Stimulated activated CD8-positive, alpha-beta memory T cell treated with anti-CD3 and anti-CD28 coated beads, Interleukin-4, amount 100 ng/mL, for 1 hour (primary cell): ENCODE measurements at places on chromosomes 3 and 15.

- no peak for DNase-seq
Observed at GRCh38 chr3:10741891-10742671, 73.9 kb upstream of the SLC6A11 start.

GRCh38 chr3:53845103-53845880 lies 927 bp downstream of the CHDH start:
- DNase-seq, result no peak

DNA sequence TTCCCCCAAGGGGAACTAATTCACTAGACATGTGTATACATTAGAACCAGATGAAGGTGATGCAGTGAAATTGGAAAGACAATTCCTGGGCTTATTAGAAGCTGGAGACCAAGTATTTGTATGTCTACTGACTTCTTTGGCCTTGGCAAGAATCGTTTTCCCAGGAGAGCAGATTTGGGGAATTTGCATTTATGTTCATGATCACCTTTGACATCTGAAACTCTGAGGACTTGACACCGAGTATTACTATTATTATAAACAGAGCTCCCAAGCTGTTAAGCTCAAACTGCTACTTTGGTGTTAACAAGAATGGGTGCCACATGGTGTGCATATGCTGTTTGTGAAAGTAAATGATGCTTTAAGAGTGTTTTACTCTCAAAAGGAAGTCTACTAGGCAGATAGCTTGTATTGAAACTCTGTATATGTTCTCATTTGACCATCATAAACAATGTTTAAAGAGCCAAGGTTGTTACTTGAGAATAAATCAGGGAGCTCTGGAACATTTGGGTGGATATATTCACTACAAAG lies 519.8 kb upstream of the GOLIM4 start:
- no peak for DNase-seq

DNA sequence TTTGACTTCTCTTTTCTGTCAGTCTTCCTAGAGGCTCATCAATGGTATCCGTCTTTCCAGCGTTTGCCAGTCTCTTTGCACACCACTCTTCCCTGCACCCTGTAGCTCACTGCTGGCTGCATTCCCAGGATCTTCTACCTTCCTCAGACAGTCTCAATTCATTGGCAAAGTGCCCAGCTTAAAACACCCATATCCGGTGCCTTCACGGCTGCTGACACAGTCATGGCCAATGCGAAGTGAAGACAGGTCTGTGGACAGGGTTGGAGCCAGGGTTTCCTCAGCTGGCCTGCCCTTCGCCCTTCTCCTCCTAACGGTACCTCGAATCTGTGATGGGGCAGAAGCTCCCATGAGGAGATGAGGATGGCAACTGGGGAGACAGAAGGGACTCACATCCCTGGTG lies 36.1 kb downstream of the PTH1R start:
- DNase-seq, result no peak

DNA sequence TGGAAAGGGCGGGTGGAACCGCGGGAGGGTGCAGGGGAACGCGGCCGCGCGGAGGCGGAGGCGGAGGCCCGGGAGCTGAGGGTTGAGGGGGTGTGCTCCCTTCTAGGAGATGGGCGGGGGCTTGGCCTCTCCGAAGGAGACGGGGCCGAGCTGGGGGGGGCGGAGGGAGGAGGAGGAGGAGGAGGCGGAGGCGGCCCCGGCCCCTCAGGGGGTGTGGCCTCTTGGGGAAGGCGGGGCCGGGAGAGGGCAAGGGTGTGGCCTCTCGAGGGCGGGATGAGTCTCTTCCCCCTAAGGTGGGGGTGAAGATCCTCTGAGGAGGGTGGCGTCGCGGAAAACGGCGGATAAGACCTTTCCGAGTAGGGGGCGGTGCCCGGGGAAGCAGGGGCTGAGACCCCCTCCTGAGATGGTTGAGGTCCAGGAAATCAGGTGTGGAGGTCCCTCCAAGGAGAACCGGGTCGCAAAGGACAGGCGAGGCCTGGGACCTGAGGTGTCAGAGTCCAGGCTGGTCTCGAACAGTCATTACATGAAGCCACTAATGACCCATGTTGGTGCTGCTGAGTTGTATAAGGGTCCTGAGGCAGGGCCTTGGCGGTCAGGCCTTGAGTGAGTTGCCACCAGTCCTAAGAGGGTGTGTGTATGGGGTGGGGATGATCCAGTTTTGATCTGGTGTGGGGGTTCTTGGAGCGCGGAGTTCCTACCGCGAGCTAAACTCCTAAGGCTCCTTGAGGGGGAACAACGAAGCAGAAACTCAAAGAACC lies 759 bp downstream of the WDR6 start:
- DNase-seq, result peak; percentile 63

GRCh38 chr15:94610069-94610468 lies 378.7 kb downstream of the MCTP2 start:
- DNase-seq, result no peak

DNA sequence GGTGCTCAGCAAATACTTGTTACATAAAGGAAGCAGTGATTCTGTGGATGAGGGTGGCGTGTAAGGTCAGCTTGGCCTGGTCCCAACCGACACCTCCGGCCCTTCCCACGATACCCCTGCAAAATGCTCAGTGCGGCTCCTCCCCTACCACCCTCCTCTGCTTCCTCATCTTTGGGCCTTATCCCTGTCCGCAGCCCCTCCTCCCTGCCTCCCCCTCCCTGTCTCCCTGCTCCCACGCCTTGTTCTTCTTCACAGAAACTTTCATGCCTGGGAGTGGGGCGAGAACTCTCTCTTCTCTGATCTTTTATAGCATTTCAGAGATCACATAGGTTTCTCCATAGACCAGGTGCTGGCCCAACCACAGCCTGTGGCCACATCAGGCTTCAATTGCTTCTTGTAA lies 75.0 kb upstream of the ATP2B2 start:
- no peak for DNase-seq

DNA sequence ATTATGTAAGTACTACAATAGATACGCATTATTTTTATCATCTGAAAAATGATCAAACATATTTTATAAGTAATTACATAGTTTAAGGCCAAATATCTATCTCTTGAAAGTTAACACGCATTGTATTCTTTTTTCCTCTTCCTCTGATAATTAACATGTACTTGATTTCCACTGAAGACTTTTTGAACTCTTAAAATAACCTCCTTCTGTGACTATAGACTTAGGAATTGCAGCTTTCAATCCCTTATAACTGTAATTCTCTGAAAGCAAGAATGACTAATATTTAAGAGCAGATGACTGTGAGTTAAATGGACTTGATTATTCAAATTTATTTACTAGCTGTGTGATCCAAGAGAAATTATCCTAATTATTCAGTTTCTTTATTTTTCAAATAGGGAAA lies 730.6 kb upstream of the NECTIN3 start:
- no peak for DNase-seq

DNA sequence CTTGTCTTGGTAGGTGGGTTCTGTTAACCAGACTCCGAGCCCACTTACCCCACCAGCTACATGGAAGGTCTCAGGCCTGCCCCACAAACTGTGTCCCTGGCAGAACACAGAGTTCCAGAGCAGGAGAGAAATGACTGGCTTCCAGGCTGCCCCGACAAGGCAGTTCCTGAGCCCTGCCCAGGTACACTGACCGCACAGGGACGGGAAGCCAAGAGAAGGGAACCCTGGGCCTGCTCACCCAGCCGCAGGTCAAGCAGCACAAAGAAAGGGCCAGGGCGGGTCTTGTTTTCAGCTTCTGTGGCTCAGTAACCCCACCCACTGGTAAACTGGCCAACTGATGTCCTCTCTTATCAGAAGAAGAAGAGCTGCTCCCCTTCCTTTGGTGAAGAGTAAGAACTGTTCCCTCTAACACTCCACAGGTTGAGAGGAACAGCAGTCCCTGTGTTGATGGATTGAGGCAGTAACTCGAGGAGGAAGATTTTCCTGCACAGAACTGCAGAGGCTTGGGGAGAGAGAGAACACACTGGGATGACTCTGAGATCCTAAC lies 68.4 kb downstream of the CRTC3 start:
- DNase-seq, result no peak

GRCh38 chr3:191123946-191124345 lies 75.1 kb upstream of the OSTN start:
- no peak for DNase-seq

DNA sequence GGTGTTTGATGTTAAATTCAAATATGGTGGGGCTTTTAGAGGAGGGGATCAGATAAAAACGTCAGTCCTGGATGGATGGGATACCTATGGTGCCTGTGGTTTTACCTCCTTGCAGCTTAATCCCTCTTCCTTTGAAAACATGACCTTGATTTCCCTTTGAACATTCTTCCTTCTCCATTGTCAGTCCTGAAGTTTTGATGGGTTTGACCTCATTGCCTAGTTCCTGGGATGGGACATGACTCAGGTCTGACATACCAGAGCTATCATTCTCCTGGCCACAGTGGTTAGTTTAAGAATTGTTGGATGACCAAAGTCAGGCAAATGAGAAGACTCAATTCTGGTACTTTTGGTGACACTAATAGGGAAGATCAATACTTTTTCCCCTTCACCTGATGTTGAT lies 87.2 kb downstream of the PRICKLE2 start:
- DNase-seq, result no peak

DNA sequence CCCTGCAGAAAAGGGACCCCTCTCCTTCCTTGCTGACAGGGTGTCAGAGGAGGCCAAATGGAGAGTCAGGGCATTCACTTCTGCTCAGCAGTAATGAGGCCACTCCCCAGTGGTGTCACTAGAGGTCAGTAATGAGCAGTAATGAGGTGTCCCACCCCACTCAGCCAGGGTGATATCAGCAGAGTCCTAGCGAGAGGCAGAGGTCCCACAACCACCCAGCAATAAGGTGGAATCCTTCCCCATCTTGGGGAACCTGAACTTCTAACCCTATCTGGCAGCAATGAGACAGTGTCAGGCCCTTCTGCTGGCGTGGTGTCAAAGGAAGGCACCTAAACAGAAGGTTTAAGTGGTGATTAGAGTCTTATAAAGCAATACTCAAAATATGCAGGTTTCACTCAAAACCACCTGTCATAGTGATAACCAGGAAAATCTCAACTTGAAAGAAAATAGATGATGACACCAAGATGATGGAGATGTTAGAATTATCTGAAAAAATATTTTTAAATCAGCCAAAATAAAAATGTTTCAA lies 12.9 kb downstream of the OCA2 start:
- no peak for DNase-seq

DNA sequence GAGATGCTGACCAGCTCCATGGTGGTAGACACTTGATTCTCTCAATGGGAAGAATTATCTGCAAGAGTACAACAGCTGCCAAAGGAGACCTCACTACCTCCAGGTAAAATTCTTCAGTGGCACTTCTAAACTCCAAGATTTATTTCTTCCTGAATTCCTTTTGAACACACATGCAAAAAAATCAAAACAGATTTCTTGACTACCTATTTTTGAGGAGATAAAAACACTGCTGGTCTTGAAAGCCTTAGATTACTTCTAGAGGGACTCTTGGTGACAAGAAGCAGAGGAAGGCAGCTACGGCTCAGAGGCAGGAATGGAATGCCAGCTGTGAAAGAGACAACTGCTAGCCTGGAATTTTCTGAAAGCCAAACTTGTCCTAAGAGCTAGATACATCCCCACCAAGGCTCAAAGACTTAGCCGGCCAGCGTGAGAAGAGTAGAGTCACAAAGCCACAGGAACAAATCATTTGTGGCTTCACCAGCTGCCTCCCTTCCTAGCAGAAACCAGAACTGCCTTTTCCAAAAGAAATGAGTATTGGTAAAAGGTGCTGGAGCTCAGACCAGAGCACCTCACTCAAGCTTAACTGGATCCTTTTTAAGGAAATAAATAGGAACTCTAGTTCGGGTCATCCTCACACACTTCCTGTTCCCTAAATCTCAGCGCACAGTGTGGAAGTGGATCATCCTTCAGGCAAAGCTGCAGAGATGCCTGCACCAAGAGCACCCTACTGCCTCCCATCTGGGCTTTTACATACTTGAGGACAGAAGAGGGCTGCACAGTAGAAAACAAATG lies 32.6 kb downstream of the CLK3 start:
- no peak for DNase-seq

- DNase-seq, result no peak
Observed at GRCh38 chr3:113574213-113574612, 41.9 kb downstream of the SIDT1 start.

DNA sequence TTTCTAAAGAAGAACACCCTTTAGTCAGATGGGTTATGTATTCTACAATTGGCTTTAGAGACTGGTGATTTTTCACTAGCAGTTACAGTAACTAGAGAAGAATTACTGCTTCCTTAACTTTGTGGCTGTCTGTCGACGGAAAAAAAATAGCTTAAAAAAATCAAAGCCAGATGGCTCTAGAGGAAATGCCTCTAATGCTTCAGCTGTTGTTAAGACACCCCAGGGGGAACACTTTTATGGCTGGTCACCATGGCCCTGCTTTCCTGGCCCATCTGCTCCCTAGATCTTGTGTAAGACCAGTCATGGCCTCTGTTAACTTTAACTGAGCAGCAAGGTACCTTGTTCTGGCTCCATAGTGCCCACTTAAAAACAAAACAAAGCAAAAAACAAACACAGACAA lies 198.6 kb upstream of the PLSCR5 start:
- DNase-seq, result no peak

DNA sequence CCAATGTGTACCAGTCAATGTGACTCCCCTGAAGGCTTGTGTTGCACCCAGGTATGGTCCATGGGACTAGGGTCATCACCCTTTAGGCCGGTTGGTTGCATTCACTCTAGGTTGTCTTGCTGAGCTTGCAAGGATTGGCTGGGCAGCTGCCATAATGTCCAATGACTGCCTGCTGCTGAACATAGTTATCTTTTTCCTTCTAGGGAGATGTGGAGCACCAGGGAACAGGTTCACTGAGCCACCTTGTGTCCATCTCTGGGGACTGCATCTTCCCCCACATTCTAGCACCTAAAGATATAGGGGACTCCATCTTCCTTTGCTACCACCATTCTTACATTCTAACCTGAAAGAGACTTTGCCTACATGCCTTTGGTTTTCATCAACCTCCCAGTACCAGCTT lies 580.4 kb upstream of the TBL1XR1 start:
- no peak for DNase-seq

GRCh38 chr3:17176757-17177156 lies 292.0 kb downstream of the PLCL2 start:
- DNase-seq, result no peak

GRCh38 chr3:99823723-99824711 lies 6.4 kb downstream of the CMSS1 start:
- no peak for DNase-seq

GRCh38 chr15:67097930-67098740 lies 32.7 kb downstream of the SMAD3 start:
- no peak for DNase-seq

GRCh38 chr15:70632491-70633102 lies 130.8 kb downstream of the UACA start:
- no peak for DNase-seq

- DNase-seq, result no peak
Observed at GRCh38 chr3:175432376-175433025, 573.4 kb downstream of the NAALADL2 start.

DNA sequence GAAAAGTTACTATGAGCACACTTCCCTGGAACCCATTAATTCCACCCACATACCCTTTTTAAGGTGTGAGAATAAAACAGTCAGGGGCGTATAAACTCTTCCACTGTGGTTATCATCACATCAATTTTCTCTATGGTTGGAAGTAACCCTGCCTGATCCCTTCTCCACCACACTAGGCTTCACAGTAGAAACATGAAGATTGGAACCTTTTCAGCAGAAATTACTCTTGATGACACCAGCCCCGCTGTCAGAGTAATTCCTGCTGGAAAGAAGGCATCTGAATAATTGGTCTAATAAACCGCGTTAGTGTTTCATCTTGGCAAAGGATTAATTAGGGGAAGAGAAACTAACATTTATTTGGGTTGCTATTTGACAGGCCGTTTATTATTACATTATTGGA lies 278.4 kb downstream of the MFSD1 start:
- no peak for DNase-seq

GRCh38 chr15:80507131-80507530 lies 102.9 kb downstream of the ARNT2 start:
- DNase-seq, result no peak

- no peak for DNase-seq
Observed at GRCh38 chr15:90497912-90498311, 31.8 kb upstream of the CRTC3 start.
